Left renal cortex interstitium (tissue), 4 donors: ENCODE measurements at places on chromosomes 2 and 18. TPM values are rescaled to one million over a fixed set of nuclear protein-coding genes. Genes with fewer than 3 reads are reported as not detected.

- peak; percentile 93 for DNase-seq
These were observed 140.0 kb downstream of the MEIS1 start for GRCh38 chr2:66574701-66575624.

- DNase-seq = no peak
These were observed 2.8 kb downstream of the KYNU start for GRCh38 chr2:142880279-142880678.

DNA sequence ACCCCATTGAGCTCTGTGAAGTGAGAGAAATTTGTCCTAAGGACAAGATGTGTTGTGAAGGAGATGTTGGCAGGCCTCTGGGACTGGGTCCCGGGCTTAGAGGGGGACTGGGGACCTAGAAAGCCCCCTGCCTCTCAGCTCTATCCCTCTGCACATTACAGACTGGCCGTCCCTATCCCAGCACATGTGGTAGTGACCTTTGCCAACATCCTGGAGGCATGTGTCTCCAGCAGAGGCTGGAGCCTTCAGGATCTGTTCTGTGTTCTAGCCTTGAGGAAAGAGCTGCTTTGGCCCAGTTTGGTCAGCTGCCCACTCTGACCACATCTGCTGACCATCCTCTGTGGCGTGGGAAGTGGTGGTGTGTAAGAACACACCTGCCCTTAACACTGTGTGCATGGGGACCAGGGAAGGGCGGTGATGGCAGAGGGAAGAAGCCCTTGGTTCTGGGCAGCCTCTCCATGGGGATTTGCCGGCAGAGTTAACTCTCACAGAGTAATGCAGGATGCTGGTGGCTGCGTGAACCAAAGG lies 33.4 kb downstream of the NCK2 start:
- DNase-seq = no peak

DNA sequence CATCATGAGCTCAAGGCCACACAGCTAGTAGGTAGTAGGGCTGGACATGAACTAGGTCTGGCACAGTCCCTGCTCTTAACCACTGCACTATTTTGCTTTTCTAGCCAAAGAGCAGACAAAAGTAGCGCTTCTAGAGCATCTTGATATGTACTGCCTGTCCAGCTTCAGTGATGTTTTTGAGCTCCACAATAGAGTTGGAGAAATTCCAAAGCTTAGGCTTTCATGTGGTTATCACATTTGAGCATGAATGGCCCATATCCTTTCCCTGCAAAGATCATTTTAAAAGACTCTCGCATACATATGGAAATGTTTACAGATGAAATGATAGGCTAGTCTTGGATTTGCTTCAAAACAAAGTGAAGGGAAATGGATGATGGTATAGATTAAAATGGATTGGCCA lies 128.7 kb downstream of the MAP3K20 start:
- no peak for DNase-seq

- DNase-seq = no peak
These were observed 206.1 kb downstream of the TFCP2L1 start for GRCh38 chr2:121078899-121079298.

The AQP4 gene
- 0.64 TPM for polyA plus RNA-seq

DNA sequence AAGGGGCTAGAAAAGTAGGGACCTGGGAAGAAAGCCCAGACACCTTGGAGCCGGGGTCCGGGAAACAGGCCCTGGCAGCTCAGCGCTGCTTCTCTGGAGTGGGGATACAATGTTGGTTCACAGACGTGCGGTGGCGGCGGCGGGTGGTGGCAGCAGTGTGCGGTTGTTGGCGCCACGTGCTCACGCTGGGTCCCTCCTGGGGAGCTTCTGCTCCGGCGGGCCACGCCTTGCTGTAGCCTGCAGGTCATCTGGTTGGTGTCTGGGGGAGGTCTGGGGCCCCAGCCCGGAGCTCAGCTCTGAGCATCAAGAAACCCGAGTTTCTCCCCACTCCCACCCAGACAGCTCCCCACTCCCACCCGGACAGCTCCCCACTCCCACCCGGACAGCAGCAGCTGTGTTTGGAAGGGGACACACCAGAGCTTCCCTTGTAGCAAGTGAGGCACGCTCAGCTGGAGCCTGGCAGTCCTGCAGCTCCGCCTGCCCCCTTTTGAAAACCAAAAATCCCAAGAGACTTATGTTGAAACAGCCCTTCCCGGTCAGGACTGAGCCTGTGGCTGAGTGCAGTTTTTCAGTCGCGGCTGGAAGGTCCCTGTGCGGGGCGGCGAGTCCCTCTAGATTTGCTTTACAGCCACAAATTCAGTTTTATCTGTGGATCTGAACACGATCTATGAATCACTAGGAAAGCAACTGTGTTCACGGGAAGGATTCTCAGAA lies 46.9 kb downstream of the NFATC1 start:
- DNase-seq = no peak

The POTEC gene
- 0.07 TPM for polyA plus RNA-seq

DNA sequence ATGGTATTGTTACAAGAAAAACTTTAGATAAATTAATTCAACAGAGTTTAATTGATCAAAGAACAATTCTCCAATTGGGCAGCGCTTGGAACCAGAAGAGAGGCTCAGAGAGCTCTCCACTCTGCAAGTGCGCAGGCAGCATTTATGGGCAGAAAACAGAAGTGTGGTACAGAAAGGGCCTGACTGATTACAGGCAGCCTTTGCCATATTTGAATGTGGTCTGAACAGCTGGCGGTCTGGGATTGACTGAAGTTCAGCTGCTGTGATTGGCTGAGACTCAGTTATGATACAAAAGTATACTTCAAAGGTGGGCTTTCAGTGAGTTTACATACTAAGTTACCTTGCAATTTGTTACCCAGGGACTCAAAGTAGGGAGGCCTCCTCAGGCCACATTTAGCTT lies 301.3 kb upstream of the ID2 start:
- no peak for DNase-seq

- no peak for DNase-seq
These were observed 899 bp downstream of the RAX start for GRCh38 chr18:59272221-59272888.

GRCh38 chr2:36356990-36357846 lies 1.6 kb downstream of the CRIM1 start:
- no peak for DNase-seq

The CDK15 gene
- polyA plus RNA-seq = 0.91 TPM

The TDRD15 gene
- 0.03 TPM for polyA plus RNA-seq
